ENCODE measurements at places on chromosomes 6 and 20. TPM values are rescaled to one million over a fixed set of nuclear protein-coding genes. Genes with fewer than 3 reads are reported as not detected.

GRCh38 chr6:7328243-7328642 is 15.2 kb upstream of the SSR1 start:
- DNase-seq: no peak

GRCh38 chr6:111794727-111795452 is 78.4 kb downstream of the FYN start:
- no peak for DNase-seq

GRCh38 chr6:112618849-112619248 is 271.7 kb downstream of the RFPL4B start:
- no peak for DNase-seq

GRCh38 chr6:13241364-13241763 is 87.0 kb downstream of the TBC1D7 start:
- DNase-seq: no peak

GRCh38 chr20:25525867-25526266 is 59.5 kb downstream of the NINL start:
- DNase-seq: no peak

GRCh38 chr20:35087791-35088190 is 4.8 kb downstream of the TRPC4AP start:
- no peak for DNase-seq

DNA sequence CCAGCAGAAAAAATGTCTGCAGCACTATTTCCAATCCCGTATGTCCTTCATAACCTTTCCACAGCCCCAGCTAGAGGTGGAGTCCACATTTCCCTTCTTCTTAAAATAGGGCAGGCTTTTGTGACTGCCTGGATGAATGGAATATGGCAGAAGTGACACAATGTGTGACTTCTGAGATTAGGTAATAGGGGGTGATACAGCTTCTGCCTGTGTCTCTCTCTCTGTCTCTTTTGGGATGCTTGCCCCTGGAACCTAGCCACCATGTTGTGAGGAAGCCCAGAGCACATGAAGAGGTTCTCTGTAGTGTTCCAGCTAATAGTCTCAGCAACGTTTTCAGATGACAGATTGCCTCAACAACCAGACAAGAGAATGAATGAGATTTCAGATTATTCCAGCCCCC is 51.4 kb downstream of the CLIC5 start:
- DNase-seq: no peak

- DNase-seq: no peak
These were observed 18.2 kb upstream of the IL22RA2 start for GRCh38 chr6:137191670-137192069.

DNA sequence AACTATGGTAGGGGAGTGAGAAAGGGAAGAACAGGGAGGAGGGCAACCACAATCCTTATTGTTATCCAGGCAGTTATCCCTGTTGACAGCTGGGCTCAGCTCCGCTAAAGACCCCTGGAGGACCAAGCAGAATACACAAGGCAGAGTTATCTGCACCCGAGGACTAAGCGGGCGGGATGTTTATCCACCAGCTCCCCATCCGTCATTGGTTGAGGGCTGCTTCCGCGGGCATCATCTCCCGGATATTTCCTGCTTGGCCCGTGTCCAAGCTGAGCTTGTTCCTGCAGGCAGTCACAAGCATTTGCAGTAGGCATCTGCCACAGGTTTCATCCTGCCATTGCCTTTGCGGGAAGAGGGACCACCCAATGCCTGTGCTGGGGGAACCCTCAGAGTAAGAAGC is 102.1 kb downstream of the DLGAP4 start:
- DNase-seq: no peak

DNA sequence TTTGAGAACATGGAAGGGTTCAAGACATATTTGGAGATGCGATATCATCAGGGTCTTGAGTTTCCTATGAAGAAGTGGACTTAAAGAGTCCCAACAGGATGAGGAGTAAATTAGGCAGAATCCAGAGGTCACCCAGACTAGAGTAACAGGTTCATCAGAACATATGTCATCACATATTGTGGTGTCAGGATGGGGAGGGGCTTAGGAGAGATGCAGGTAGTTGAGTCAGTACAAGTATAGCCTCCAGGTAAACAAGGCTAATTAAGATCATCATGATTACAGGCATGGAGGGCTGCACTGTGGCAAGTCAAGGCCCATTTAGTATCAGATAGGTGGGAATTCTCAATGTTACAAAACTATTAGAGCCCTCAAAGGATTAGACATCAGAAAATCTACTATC is 90.1 kb upstream of the PAK5 start:
- DNase-seq: no peak

DNA sequence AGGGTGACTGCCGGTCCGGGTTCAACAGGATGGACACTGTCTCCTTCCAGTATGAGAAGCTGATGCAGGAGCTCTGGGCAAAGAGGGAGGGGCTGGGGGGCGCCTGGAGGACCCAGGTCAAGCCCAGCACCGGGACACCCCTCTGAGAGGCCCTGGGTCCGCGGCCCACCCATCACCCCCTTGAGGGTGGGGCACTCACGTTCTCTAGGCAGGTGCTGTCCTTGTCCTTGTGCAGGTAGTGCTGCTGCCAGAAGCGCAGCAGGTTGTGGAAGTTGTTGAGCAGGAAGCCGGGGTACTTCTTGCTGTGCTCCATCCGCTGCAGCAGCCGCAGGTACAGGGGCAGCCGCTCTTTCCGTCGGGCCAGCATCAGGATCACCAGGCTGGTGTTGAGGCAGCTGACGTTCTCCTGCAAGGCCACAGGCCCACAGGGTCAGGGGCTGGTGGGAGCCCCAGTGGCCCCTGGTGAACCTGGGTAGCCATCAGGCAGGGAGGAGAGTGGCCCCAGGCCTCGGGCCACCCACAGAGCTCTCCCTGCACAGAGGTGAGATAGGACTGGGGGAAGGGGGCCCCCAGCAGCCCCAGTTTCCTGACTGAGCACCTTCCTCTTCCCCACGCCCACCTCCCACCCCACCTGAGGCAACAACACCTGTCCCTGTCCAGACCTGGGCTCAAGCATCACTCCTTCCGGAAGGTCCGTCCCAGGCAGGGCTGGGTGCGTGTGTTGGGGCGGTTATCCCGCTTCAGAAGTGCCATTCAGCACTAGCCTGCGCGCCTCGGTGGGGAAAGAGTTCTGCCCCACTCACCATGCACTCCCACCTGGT is 47.8 kb downstream of the MYH7B start:
- no peak for DNase-seq

DNA sequence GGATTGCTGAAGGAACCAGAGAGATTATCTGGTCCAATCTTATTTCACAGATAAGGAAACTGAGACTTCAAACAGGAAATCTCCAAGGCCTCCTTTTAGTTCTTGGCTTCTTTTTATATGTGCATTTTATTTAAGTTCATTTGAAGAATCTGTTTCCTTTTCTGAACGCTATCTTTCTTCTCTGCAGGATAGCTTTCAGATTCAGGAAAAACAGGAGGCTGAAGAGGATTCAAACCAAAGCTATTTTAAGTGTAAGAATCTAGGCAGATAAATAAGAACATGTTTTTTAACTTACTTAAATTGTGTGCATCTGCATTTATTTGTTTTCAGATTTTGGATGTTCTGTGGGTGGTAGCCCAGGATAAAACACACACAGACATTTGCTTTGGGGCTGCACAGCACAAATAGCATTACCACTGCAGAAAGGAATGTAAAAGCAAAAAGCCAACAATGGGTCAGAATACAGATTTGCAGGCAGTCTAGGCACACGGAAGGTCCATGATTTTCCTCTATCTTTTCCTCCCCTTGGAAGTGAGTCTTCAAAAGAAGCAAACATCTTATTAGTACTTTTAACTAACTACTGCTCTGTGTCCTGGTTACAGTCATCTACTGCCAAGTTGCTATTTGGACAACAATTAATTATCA is 188.8 kb upstream of the TBX18 start:
- DNase-seq: no peak

BIRC7 gene
- total RNA-seq: not detected

PNLDC1 gene
- total RNA-seq: 0.97 TPM

CST2 gene
- total RNA-seq: not detected

Measured in naive thymus-derived CD4-positive, alpha-beta T cell (primary cell).